ENCODE measurements at places on chromosomes 7 and 10.

- DNase-seq = no peak
- no peaks in the 10 kb centered on the region for H3K27me3 ChIP-seq
- no peak overlapping the region for H3K27ac ChIP-seq
- H3K36me3 ChIP-seq = peaks cover 21% of the 10 kb centered on the region
- H3K4me3 ChIP-seq = no peak overlapping the region
Observed at GRCh38 chr7:94577357-94577756, 67.7 kb downstream of the CASD1 start.

DNA sequence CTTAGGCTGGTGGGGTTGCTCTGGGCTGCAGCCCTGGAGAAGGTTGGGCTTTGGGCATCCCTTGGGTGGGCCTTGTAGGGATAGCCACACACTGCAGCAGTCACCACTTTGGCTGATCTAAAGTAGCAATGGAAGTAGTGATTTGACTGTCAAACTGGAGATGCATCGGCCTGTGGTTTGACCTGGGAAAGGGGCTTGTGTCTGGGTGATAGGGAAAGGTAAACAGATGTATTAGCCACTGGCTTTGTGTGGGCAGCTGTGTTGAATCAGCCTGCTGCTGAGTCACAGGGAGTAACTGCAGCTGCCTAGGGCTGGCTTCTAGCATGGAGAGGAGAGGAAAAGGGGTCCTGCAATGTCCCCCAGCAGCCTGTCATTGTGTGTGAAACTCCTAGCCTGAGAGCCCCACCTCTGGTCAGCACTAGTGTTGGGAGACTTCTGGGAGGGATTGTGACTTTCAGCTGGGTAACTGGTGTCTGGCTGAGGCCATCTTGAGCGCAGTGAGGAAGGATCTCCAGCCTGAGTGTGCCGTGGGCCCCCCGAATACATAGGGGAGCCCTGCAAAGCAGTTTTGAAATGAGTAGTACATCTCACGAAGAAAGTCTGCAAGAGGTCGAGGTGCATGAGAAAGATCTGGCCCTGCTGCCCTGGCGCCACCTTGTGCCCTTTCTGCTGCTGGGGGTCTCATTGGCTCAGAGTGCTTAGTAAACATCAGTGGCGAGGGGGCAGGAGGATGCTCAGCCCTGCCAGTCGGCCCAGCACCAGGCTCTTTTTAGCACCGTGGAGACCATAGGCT is 117.3 kb downstream of the FANK1 start:
- no peaks in the 10 kb centered on the region for H3K27me3 ChIP-seq
- DNase-seq = peak; percentile 53
- H3K4me1 ChIP-seq = peaks cover 30% of the 10 kb centered on the region
- H3K36me3 ChIP-seq = no peaks in the 10 kb centered on the region
- H3K27ac ChIP-seq = peak overlapping the region; percentile 46

GRCh38 chr10:96266118-96266770 is 5.1 kb downstream of the BLNK start:
- H3K27ac ChIP-seq = no peak overlapping the region
- no peaks in the 10 kb centered on the region for H3K36me3 ChIP-seq
- H3K4me3 ChIP-seq = no peak overlapping the region

- no peak overlapping the region for H3K27ac ChIP-seq
- peaks cover 45% of the 10 kb centered on the region for H3K27me3 ChIP-seq
- no peaks in the 10 kb centered on the region for H3K36me3 ChIP-seq
- no peak for DNase-seq
Observed at GRCh38 chr7:39306016-39306570, 260.1 kb upstream of the YAE1 start.

DNA sequence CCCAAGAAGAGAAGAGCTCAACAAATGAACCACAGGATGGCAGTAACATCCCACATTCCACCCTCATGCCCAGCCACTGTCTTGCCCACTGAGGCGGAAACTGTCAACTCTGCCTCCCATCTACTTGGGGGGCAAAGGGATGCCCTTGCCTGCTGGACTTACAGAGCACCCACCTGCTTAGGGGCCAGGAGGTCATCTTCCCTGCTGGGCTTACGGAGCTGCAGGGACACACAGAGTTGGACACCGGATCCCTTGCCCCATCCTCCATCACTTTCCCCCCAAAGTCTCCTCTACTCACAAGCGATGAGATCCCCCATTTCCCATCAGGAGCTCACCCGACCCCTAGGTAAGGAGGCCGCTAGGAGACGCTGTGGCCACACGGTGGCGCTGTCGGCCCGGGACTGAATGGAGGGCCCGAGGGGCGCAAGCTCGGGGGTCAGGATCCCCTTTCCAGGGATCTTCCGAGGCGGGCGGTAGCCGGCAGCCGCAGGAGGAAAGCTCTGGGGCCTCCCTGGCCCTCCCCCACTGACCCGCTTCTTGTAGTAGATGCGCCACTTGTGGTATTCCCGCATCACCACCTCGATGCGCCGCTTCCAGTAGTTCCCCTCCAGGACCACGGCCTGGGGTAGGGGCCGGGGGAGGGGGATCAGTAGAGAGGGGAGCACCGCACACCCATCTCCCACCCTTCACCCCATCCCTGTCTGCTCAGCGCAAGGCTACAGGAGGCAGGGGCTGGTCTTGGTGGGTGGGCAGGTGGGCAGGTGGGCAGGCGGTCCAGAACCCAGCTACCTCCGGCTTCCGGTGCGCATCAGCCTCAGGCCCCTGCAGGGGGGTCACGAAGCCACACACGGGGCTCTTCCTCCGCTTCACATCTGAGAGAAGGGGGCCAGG is 17.3 kb downstream of the MLXIPL start:
- DNase-seq = peak; percentile 51
- H3K4me3 ChIP-seq = no peak overlapping the region

GRCh38 chr7:93544691-93545090 is 29.8 kb downstream of the CALCR start:
- H3K27ac ChIP-seq = no peak overlapping the region
- no peaks in the 10 kb centered on the region for H3K36me3 ChIP-seq
- H3K27me3 ChIP-seq = peaks cover 57% of the 10 kb centered on the region
- DNase-seq = no peak
- no peak overlapping the region for H3K4me3 ChIP-seq

- peaks cover 24% of the 10 kb centered on the region for H3K4me1 ChIP-seq
- peak overlapping the region; percentile 87 for H3K27ac ChIP-seq
- H3K36me3 ChIP-seq = no peaks in the 10 kb centered on the region
- peak; percentile 81 for DNase-seq
- no peak overlapping the region for H3K4me3 ChIP-seq
Observed at GRCh38 chr10:58531084-58531695, 18.5 kb downstream of the BICC1 start.

GRCh38 chr7:112019932-112020331 is 186.3 kb downstream of the DOCK4 start:
- peaks cover 10% of the 10 kb centered on the region for H3K4me1 ChIP-seq
- no peak for DNase-seq
- no peak overlapping the region for H3K4me3 ChIP-seq
- no peaks in the 10 kb centered on the region for H3K27me3 ChIP-seq

DNA sequence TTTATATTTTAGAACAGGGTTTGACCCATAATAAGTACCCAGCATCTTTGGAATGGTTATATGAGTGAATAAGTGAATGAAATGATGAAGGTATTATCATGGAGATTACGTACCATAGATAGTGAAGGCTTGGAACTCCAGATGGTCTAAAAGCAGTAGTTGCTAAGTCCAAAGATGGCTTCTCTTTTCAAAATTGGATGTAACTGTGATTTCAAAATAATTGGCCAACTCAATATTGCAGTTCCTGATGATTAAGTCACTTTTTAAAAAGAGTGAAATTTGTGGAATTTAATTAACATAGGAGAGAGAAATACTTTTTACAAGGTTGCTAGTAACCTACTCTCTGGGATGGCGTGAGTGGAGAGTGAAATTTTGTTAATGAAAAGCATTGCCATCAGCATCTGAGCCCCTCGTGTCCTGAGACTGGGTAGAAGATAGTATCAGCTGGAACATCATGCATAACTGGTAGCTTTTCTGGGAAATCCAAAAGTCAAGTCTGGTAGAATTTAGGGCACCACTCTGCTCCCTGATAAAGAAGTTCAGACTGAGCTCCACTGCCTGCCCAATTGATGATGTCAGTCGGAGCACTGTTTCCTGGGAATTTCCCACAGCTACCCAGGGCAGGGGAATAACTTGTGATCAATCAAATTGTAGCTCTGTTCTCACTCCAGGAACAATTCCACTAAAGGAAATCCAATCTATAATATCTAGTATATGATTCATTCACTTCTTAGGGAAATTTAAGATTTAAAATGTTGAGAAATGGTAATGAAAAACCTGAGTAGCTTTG is 3.2 kb downstream of the GPR141 start:
- no peak overlapping the region for H3K27ac ChIP-seq
- DNase-seq = no peak
- H3K27me3 ChIP-seq = no peaks in the 10 kb centered on the region
- H3K36me3 ChIP-seq = no peaks in the 10 kb centered on the region
- H3K4me3 ChIP-seq = no peak overlapping the region

DNA sequence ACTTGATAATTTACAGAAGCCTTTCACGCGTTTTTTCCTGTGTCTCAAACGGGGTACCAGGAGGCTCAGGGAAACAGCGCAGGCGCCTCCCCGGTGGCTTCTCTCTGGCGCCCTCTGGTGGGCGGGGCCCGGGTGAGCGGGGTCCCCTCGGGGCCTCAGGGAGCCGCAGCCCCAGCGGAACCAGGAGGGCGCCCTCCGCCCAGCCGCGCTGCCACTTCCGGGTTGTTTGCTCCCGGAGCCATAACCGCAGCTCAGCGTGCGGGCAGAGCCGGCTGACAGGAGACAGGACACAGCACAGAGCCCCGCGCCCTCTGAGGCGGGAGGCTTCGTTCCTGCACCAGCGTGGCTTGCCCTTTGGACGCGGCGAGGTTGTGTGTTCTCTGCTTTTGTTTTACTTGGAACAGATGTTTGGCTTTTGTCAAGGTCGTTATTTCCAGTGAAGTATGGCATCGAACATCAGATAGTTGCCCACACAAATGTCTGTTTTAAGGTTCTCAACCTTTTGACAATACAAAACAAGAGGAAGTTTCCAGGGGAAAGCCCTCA is 6.9 kb upstream of the CYP2E1 start:
- no peaks in the 10 kb centered on the region for H3K4me1 ChIP-seq
- H3K36me3 ChIP-seq = no peaks in the 10 kb centered on the region

Data from MCF 10A (cell line).